Liver (tissue), 10 donors: ENCODE measurements at places on chromosomes 12 and 14. TPM values are rescaled to one million over a fixed set of nuclear protein-coding genes. Genes with fewer than 3 reads are reported as not detected.

EVL gene
- total RNA-seq, result 85.9 TPM

RNASE3 gene
- not detected for total RNA-seq

RHOJ gene
- 1.4 TPM for total RNA-seq

EEA1 gene
- total RNA-seq, result 8.7 TPM

IAPP gene
- total RNA-seq, result not detected

PRKD1 gene
- 1.1 TPM for total RNA-seq

TSPAN9 gene
- 62.9 TPM for total RNA-seq

IL23A gene
- 0.25 TPM for total RNA-seq

SYNE3 gene
- 9.0 TPM for total RNA-seq

ACVRL1 gene
- total RNA-seq, result 7.9 TPM

TAS2R8 gene
- total RNA-seq, result 0.25 TPM

BBOF1 gene
- total RNA-seq, result 2.8 TPM

ASIC1 gene
- 0.08 TPM for total RNA-seq

INHBC gene
- 2.8 TPM for total RNA-seq

CMA1 gene
- not detected for total RNA-seq

SERPINA1 gene
- total RNA-seq, result 10,220 TPM

APOF gene
- 109 TPM for total RNA-seq

KRT82 gene
- not detected for total RNA-seq

PPFIBP1 gene
- 65.8 TPM for total RNA-seq

OR10G3 gene
- not detected for total RNA-seq
